Esophagus mucosa (tissue), 1 donor: ENCODE measurements at places on chromosomes 7 and 10. TPM values are rescaled to one million over a fixed set of nuclear protein-coding genes. Genes with fewer than 3 reads are reported as not detected.
A peak's percentile ranks its signal among the peaks of the same experiment; 100 is the strongest.

The ZNF248 gene
- total RNA-seq, result 3.2 TPM

The AKR1E2 gene
- total RNA-seq, result 1.3 TPM

GRCh38 chr7:156927571-156928405 is 21.7 kb upstream of the NOM1 start:
- ATAC-seq, result peak; percentile 43

GRCh38 chr10:4456279-4456678 is 369.7 kb upstream of the AKR1E2 start:
- ATAC-seq, result no peak

GRCh38 chr10:74334221-74334620 is 183.2 kb downstream of the ADK start:
- ATAC-seq, result no peak

The PRKAG2 gene
- 9.5 TPM for total RNA-seq

GRCh38 chr10:117408436-117409384 is 33.5 kb upstream of the PDZD8 start:
- ATAC-seq, result no peak

DNA sequence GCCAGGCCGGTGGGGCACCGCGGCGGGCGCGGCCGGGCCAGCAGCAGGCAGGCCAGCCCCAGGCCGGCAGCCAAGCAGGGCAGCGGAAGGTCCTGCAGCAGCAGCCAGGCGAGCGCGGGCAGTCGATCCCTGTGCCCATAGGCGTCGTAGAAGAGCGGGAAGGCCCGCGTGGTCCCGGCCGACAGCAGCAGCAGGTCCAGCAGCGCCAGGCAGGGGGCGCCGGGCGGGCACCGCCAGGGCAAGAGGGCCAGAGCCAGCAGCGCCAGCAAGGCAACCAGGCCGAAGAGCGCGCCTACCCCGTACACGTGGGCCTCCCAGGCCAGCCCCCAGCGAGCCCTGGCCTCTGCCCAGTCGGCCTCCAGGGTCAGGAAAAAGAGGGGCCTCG is 8.4 kb upstream of the RBM28 start:
- peak; percentile 47 for ATAC-seq

- peak; percentile 41 for ATAC-seq
These were observed 40.6 kb downstream of the MICALL2 start for GRCh38 chr7:1418505-1419309.

- ATAC-seq, result no peak
These were observed 21.3 kb downstream of the MKX start for GRCh38 chr10:27724287-27724686.

DNA sequence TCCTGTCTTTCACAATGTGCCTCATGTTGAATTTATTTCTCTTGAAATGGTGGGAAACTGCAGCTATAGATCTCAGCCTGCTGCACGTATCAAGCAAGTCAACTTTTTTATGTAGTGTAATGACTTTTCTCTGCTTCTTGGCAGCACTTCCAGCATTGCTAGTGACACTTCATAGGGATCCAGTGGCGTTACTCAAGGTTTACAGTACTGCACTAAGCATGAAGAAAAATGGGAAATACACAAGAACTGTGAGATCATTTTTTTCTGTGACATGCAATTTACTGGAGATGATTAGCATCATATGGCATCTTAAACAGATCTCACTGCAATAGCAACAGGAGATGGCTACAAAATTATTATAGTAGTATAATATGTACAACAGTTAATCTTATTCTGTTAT is 90.9 kb downstream of the POLR1F start:
- ATAC-seq, result no peak

The FAM241B gene
- total RNA-seq, result 2.9 TPM

The LRMDA gene
- 1.8 TPM for total RNA-seq

The FAM131B gene
- 0.44 TPM for total RNA-seq

- no peak for ATAC-seq
These were observed 303.1 kb downstream of the ADARB2 start for GRCh38 chr10:1434202-1434601.

GRCh38 chr7:23712368-23713284 is 2.6 kb downstream of the STK31 start:
- peak; percentile 50 for ATAC-seq

The NKX1-2 gene
- total RNA-seq, result 0.16 TPM

The GPNMB gene
- 125 TPM for total RNA-seq

- no peak for ATAC-seq
These were observed 76.1 kb upstream of the DUSP5 start for GRCh38 chr10:110421512-110422138.
